ENCODE measurements at places on chromosomes 6 and 20. TPM values are rescaled to one million over a fixed set of nuclear protein-coding genes. Genes with fewer than 3 reads are reported as not detected.

DNA sequence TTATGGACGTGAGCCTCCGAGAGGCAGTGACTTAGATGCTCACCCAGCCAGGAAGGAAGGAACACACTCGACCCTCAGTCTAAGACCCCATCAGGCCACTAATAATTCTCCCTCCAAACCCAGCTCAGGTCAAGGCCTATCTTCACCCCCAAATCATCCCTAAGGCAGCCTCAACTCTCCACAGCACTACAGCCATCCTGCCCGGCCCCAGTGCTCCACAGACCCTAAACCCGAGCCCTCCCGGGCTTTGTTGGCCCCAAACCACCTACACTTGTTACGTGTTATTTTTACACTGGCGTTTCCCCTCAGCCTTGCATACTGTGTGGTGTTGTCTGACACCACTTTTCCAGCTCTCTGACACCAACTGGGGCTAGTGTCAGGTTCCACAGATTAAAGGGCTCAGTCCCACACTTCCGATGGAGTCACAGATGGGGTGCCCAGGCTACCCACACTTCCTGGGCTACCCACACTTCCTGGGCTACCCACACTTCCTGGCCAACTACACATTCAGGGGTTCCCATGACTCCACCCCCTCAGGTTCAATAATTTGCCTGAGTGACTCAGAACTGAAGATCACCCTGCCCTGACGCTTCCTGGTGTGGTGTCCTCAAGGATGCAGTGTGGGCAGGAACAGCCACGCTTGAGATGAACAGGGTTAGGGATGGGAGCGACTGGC is 25.3 kb downstream of the RBCK1 start:
- DNase-seq = no peak

- DNase-seq = no peak
These were observed 7.3 kb downstream of the PTGIS start for GRCh38 chr20:49560646-49561045.

- peak; percentile 34 for DNase-seq
These were observed 128.3 kb downstream of the TAF4 start for GRCh38 chr20:61937146-61937962.

- DNase-seq = no peak
These were observed 33.6 kb downstream of the PLCB4 start for GRCh38 chr20:9102456-9102855.

GRCh38 chr6:150881911-150882481 is 16.5 kb downstream of the MTHFD1L start:
- DNase-seq = no peak

DNA sequence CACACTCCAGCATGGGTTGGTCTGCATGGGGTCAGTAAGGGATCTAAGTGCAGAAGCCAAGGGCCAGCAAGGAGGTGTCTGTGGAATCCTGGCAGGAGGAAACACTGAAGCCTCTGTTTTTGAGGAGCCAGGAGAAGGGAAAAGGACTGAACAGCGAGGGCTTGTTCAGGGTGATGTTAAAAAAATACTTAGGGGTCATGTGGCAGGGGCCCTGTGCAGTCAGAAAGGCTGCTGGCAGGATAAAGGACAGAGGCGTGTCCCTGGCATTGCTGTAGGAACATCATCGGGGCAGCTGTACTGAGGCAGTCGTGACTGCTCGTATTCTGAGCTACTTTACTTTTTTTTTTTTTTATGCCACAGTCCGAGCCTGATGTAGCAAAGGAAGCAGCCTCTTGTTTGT is 127.1 kb upstream of the ZFP64 start:
- DNase-seq = no peak

DNA sequence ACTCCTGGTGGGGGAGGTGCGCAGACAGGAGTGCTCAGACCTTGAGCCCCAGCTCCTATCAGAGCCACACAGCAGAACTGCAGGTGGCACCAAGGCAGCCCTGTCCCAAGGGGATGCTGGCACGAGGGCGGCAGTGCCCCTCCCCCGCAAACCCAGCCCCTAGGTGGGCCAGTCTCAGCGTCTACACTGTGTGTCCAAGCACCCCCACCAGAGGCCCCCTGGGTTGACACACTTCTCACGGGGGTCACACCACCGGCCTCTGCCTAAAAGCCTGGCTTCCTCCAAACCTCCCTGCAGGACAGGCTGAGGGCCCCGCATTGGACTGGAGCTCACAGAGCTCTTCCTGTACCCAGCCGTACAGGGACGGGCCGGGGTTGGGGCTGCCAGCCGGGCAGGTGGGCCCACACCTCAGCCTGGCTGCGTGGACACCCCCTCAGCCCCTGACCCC is 8.1 kb downstream of the SLC2A4RG start:
- no peak for DNase-seq

GRCh38 chr20:53972179-53972578 is 98.2 kb downstream of the BCAS1 start:
- no peak for DNase-seq

DNA sequence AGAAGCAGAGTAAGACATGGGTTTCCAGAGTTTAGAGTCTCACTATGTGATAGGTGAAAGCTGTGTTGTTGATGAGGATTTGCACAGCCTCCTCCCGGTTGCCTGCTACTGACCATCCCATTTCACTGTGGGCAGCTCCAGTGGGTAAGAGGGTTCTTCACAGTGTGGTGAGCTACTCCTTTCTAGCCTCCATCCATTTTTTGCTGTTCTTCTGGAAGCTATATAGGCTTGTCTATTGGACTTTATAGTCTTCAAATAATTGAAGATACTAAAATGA is 13.4 kb downstream of the UST start:
- DNase-seq = no peak

DNA sequence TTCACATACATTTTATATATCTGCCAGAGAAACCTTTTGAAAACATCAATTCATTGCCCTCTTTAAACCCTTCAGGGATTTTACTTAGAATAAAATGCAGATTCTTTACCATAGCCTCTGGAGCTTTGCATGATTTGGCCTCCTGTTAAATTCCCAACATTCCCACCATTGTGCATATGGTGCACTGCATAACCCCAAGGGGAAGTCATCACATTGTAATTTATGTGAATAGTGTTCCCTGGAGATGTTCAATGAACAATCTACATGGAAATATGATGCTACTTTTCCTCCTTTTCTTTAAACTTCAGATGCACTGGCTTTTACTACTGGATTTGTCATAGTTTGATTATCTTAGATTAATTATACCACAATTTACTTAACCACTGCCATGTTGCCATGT is 94.7 kb downstream of the PHF3 start:
- no peak for DNase-seq

- DNase-seq = no peak
These were observed 4.6 kb upstream of the IER3 start for GRCh38 chr6:30748851-30749540.

- DNase-seq = no peak
These were observed 6.5 kb upstream of the CDK5RAP1 start for GRCh38 chr20:33407796-33408195.

- no peak for DNase-seq
These were observed 109.4 kb downstream of the ATXN1 start for GRCh38 chr6:16651871-16652270.

TGM3 gene
- total RNA-seq = 0.11 TPM

TFAP2A gene
- total RNA-seq = 0.15 TPM

SUMO4 gene
- total RNA-seq = 0.42 TPM

HLA-DQB1 gene
- total RNA-seq = 4.1 TPM

WASF1 gene
- 0.47 TPM for total RNA-seq

KHDC1L gene
- total RNA-seq = not detected

Data from psoas muscle (tissue), 8 donors.